NCI-H2171 (cell line): ENCODE measurements at places on chromosomes 2 and 18.
A peak's percentile ranks its signal among the peaks of the same experiment; 100 is the strongest.

DNA sequence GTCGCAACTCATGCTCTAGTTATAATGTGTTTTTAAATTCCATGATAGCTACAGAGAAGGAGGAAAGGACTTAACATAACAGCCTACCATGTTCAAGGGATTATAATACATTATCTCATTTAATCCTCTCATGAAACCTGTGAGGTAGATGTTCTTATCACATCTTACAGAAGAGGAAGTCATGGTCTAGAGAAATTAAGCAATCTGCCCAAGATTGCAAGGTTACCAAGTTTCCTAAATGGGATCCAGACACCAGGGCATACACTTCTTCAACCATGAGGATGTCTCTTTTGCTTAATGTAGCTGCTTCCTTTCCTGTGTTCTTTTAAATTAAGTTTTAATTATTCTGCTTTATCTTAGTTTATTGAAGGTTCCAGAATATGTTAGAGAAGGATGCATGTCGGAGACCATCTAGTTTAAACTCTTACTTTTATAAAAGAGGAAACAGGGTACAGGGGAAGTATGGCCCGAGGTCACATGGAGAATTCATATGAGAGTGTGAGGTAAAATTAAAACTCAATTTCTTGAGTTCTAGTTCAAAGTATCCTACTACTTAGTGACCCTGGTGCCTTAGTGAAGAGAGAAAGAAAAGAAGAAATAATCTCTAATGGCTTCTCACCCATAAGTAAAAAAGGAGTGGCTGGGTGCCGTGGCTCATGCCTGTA, 3.6 kb upstream of the IL1A start:
- no peak for DNase-seq

- DNase-seq = no peak
Measured at GRCh38 chr2:7467782-7468447, 550.7 kb downstream of the RNF144A start.

GRCh38 chr18:48500517-48500916, 38.3 kb upstream of the CTIF start:
- no peak for DNase-seq

GRCh38 chr2:68283419-68283812, 31.1 kb upstream of the PPP3R1 start:
- DNase-seq = no peak

GRCh38 chr2:73324126-73324725, 30.9 kb upstream of the EGR4 start:
- no peak for DNase-seq

DNA sequence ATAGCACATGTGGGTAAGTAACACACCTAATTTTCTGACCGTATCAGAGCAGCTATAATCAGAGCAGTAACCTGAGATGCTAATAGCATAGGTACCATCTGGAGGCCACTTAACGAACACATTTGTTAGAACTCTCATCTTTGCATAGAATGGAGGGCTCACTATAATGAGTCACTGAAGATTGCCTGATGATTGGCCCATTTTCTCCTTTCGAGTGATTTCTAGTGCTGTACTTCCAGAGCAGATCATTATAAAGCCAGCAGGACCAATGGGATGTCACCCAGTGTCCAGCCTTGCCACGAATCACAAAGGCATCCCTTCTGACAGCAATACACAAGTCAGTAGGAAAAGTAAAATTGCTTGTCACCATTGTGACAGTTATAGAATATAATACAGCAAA, 81.7 kb upstream of the REV1 start:
- DNase-seq = peak; percentile 93

GRCh38 chr2:240930631-240931318, 24.6 kb downstream of the CROCC2 start:
- no peak for DNase-seq

- DNase-seq = no peak
Measured at GRCh38 chr2:14910654-14911053, 278.1 kb downstream of the LRATD1 start.

DNA sequence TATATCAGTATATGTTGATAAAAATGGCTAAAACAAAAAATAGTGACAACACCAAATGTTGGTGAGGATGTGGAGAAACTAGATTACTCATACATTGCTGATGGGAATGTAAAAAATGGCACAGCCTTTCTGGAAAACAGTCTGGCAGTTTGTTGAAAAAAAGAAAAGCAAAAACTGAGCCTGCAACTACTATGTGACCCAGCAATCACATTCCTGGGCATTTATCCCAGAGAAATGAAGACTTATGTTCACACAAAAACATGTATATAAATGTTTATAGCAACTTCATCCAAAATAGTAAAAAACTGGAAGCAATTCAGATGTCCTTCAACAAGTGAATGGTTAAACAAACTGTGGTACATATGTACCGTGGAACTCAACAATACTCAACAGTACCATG, 7.5 kb upstream of the KDSR start:
- no peak for DNase-seq

- DNase-seq = no peak
Measured at GRCh38 chr2:33636001-33636400, 36.9 kb upstream of the FAM98A start.

- DNase-seq = no peak
Measured at GRCh38 chr18:63774511-63774910, 707 bp upstream of the SERPINB7 start.

GRCh38 chr2:216545359-216545758, 46.7 kb downstream of the RPL37A start:
- DNase-seq = no peak

DNA sequence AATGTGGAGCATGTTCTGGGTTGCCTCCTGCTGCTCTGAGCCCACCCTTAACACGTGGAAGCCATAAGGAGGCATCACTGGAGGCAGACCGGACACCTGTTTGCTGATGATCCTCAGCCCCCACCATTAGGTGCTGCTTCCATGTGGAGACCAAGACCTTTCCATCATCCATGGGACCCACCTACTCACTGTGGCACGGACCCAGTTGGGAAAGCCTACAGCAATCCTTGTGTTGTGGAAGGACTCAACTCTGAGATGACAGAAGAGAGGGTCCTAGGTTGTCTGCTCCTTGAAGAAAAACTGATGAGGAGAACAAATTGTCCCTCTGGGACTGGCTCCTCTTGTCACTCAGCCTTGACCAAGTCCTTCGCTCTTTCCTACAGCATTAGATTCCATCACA, 86.5 kb upstream of the RAB12 start:
- no peak for DNase-seq

GRCh38 chr18:70021043-70021442, 73.4 kb upstream of the CD226 start:
- DNase-seq = no peak

DNA sequence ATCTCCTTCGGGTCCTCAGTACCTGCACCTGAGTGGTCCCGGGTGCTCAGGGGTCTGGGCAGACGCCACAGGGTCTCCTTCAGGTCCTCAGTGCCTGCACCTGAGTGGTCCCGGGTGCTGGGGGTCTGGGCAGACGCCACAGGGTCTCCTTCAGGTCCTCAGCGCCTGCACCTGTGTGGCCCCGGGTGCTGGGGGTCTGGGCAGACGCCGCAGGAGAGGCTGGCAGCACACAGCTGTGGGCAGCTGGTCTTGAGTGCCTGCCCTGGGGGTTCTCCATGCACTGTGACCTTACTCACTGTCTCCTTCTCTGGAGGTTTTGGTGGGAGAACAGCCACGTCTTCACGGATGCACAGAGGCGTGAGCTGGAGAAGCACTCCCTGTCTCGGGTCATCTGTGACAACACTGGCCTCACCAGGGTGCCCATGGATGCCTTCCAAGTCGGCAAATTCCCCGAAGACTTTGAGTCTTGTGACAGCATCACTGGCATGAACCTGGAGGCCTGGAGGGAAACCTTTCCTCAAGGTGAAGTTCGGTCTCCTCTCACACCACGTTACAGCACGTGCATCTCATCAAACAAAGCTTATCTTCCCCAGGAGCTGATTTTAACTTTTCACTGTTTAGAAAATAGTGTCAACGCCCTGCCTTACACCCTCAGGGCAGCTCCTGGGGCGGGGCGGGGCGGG, 82.6 kb downstream of the TPO start:
- DNase-seq = no peak

GRCh38 chr18:6836331-6836730, 106.8 kb downstream of the ARHGAP28 start:
- DNase-seq = no peak

DNA sequence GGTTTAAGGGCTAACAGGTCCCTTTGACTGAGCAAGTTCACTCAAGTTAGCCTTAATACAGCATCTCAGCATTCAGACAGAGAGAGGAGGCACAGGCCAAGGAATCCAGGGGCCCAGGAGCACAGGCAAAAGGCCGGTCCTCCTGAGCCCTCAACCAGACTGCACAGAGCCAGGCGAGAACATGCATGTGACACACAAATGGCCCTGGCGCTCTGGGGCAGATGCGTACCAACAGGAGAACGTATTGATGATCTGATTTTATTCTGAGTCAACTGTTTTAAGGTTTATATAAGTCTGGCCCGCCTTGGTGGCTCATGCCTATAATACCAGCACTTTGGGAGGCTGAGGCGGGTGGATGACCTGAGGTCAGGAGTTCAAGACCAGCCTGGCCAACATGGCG, 34.9 kb downstream of the KCNIP3 start:
- no peak for DNase-seq

- DNase-seq = no peak
Measured at GRCh38 chr2:240604939-240605716, 18.6 kb downstream of the CAPN10 start.

DNA sequence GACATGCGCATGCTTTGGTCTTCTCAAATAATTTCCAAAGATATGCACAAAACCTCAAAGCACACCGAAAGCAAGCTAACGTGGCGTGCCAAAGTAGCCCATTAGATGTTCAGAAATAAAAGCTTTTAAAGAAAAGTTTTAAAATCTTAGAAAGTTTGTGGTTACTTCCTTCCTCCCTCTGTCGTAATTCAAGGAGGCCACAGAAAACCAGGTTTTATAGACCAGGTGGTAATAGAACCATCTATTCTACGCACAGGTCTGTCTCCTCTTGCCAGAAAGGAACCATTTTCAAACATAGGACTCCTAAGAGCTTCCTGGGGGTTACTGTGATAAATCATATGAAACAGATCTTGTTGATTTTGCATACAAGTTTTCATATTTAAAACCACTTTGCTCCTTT, 487.2 kb downstream of the ARHGAP15 start:
- DNase-seq = no peak

DNA sequence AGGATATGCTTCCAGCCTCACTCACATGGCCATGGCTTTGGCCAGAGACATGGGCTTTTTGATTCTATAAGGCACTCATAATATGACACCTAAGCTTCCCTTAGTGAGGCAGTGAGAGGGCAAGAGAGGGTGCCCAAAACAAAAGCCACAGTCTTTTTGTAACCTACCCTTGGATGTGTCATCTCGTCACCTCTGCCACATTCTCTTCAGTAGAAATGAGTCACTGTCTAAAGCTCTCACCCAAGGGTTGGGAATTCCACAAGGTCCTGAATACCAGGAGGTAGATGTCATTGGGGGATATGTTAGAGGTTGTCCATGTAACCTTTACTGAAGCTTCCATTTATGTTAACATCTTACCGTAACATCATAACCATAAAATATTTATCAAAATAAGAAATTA, 108.4 kb downstream of the ALMS1 start:
- DNase-seq = no peak

- DNase-seq = peak; percentile 71
Measured at GRCh38 chr18:52339891-52340371, at the start of gene DCC. Gene DCC (plus strand): TSS chr18:52340197. CDS start chr18:52340788, 591 bp downstream.

DNA sequence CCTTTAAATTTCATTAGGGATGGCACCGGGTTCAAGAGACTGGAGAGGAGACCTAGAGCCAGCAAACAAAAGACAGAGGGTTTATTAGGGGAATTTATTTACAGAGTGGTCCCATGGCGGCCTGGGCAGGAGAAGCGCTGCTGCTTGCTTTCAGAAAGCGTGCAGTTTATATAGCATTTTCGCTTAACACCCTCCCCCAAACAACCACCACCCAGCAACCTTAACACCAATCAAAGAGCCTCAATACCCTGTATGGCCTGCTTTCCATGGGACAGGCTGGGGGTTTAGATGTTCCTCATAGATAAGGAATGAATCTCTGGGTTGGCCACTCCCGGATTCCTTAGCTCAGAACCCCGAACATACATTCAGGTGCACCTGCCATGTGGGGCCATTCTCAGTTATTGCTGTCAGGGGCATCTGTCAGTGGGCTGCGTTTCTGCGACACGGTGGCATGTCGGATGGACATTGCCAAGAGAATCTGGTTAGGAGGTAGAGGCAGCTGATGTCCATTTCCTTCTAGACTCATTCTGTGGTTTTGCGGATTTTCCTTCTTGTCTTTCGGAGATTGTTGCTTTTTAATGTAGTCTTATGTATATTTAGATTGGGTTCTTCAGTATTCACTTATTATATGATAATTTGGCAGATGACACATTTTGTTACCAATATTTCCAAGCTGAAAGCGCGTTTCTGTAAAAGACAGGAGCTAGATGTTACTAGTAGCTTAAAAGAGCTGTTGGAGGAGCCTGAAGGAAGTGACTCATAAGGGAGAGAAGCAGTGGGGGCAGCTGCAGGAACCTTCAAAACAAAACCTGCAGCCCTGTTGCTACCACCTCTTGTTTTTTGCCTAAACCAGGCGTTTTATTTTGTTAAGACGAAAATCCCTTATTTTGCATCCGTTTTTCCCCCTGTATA, 7.2 kb downstream of the AGAP1 start:
- DNase-seq = no peak

- DNase-seq = no peak
Measured at GRCh38 chr2:120659275-120659977, 76.2 kb upstream of the GLI2 start.

DNA sequence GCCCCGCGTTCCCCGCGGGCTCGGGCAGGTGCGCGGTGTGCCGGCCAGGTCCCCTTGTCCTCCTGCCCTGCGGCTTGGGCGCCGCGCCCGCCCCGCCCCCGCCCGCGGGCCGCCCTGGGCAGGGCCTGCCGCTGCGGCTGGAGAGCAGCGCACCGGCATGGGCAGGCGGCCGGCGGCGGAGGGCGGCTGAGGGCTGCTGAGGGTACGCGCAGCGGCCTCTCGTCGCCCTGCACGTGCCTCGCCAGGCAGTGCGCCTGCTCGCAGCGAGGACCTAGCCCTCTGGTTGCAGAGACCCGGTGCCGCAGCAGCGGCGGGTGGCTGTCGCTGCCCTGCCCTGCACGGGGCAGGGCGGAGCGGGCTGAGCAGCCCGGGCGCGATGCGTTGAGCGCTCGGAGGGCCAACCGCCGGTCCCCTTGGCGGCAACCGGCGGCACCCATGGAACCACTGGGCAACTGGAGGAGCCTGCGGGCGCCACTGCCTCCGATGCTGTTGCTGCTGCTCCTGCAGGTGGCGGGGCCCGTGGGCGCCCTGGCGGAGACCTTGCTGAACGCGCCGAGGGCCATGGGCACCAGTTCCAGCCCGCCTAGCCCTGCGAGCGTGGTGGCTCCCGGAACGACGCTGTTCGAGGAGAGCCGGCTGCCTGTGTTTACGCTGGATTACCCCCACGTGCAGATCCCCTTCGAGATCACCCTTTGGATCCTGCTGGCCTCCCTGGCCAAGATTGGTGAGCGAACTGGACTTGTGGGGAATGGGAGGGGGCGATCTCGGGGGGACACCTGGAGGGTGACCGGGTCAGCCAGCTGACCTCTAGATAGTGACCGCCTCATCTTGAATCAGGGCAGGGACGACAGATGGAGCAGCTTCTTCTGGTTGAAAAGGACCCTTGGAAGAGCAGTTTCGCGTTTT, at the start of gene SLC9A2:
Gene SLC9A2, plus strand, starts transcription at position 140 of the 906 bp plus-strand sequence. Its CDS starts 296 bp downstream, at position 436.
- DNase-seq = no peak

GRCh38 chr18:72830109-72830508, 37.7 kb downstream of the NETO1 start:
- no peak for DNase-seq
